COR-L47 (cell line): ENCODE measurements at places on chromosomes 7 and 10.
A peak's percentile ranks its signal among the peaks of the same experiment; 100 is the strongest.

GRCh38 chr10:112531421-112531820, 84.4 kb downstream of the VTI1A start:
- DNase-seq, result no peak

GRCh38 chr7:103343758-103344452, 662 bp downstream of the DNAJC2 start:
- DNase-seq, result no peak

DNA sequence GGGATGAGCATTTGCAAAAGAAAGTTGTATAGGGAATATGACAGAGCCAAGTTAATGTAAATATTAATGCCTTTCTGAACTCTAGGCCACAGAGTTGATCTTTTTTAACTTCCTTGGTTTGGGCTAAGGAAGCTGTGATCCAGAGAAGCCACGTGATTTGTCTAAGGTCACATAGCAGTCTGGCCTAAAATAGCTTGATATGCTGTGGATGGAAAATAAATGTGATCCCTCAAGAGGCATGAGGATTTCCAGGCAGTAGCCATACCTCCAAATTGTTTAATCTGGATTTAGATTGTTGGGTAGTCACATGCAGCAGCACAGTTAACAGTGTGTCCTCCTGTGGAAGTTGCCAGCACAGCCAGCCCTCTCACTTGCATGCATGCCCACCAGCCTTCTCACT, 165.7 kb upstream of the LANCL2 start:
- DNase-seq, result no peak

GRCh38 chr10:132420469-132420980, 23.5 kb downstream of the PWWP2B start:
- DNase-seq, result no peak

GRCh38 chr10:68566351-68566750, 6.2 kb downstream of the TET1 start:
- no peak for DNase-seq

DNA sequence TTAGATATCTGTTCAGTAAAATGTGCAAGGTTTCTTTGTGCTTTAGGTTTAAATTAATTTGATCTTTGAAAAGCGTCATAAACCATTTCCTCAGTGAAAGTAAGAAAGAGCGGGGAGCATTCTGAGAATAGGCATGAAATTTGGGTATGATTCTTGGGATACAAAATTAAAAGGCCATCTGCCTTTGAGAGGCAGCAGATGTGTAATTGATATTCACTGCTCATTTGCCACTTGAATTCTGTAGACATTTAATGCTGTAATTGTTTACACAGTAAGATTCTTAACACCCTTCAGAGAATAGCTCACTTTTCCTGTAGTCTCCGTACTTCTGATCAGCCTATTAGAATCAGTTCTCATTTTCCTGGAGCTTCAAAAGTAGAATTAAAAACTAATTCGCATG, 18.7 kb downstream of the FRMD4A start:
- no peak for DNase-seq

- DNase-seq, result no peak
These were observed 129.8 kb upstream of the RSU1 start for GRCh38 chr10:16947069-16947468.

GRCh38 chr10:6030217-6030616, 31.9 kb downstream of the IL2RA start:
- DNase-seq, result no peak

- DNase-seq, result no peak
These were observed 335 bp upstream of the CHCHD1 start for GRCh38 chr10:73781548-73781878.

DNA sequence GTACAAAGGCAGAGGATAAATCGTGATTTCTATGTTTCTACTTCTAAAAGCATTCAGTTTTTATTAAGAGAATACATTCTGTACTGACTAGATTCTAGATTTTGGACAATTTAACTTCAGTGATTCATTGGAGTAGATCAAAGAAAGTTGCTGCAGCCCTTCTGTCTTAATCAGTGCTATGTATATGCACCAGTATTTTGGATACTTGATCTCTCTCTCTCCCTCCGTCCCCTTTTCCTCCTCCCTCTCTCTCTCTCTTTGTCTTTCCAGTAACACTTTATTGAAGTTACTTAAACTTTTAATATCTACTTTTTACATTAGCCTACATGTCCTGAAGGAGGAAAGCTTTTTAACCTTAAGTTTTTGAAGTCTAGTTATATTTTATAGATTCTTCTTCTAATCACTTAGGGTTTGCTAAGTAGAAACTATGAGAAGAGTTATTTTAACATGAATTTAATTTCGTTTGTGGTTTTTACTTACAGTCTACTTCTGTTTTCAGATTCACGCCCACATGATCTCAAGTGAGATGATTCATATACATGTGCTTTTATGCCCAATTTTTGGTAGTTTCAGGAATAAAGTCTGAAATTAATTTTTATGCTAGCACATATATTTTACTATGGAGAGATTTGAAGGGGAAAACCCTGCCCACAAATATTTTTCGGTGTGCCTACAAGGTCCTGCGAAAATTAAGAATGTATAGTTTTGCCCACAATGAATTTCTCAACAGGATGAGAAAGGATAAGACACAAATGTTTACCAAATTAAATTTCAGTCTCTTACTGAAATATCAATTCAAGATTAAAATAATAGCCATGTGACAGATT, 9.1 kb downstream of the MDFIC start:
- no peak for DNase-seq

GRCh38 chr7:130879191-130879590, 145.2 kb upstream of the KLF14 start:
- peak; percentile 14 for DNase-seq

GRCh38 chr10:34702093-34702937, 112.8 kb downstream of the PARD3 start:
- DNase-seq, result no peak

DNA sequence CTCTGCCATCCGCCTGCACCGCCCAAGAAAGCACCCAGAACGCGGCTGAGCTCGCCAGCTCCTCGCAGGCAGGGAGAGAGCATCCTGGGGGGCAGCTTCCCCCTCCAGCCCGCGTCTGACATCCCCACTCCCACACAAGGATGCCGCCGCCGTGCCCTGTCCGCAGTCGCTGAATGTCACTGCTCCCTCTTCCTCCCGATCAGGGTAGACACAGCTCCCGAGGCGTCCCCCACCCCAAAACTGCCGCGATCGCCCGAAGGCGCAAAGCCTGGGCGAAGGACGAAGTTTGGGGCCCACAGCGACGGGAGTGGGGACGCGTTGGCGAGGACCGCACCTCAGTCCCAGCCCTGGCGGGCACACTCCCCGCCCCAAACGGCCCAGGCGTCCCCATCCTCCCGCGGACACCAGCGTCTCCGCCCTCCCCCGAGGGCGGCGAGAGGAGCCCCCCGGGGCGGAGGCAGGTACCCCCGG, 1.5 kb upstream of the KAT6B start:
- no peak for DNase-seq

- DNase-seq, result no peak
These were observed 760.8 kb upstream of the CELF2 start for GRCh38 chr10:10256860-10257259.

DNA sequence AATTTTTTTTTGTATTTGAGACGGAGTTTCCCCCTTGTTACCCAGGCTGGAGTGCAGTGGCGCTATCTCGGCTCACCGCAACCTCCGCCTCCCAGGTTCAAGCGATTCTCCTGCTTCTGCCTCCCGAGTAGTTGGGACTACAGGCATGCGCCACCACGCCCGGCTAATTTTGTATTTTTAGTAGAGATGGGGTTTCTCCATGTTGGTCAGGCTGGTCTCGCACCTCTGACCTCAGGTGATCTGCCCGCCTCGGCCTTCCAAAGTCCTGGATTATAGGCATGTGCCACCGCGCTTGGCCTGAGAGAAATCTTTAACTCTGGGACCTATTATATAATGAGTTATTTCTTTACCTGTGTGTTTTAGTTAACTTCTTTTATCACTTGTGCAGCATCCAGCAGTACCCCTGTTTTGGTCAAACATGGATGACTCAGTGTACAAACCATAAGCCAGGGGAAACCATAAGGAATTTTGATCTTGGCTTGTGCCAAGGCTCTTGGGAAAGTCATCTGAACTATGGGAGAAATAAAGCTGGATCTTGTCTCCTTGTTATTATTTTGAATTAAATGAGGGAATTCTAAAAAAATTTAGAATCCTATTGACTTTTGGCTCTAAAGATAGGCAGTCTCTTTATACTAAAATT, 23.6 kb upstream of the ZRANB1 start:
- DNase-seq, result no peak

DNA sequence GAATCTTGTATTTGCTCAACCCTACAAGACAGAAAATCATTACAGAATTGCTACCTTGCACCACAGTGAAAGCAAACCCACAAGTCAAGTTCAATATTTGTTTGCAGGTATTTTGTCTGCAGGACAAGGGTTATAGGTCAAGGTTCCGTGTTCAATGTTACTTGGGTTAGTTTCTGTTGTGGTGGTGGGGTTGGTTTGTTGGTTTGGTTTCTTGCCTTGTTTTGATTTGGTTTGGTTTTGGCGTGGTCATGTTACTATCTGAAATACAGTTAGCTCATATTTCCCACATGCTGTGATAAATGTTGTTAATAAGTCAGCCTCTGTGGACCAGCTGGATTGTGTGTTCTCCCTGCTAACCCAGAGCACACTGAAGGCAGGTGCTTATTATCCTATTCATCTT, 75.6 kb upstream of the INSIG1 start:
- DNase-seq, result peak; percentile 66

GRCh38 chr10:49309691-49310411, 10.9 kb downstream of the C10orf71 start:
- DNase-seq, result no peak

- no peak for DNase-seq
These were observed 911.2 kb downstream of the TYW1 start for GRCh38 chr7:67907792-67908191.

DNA sequence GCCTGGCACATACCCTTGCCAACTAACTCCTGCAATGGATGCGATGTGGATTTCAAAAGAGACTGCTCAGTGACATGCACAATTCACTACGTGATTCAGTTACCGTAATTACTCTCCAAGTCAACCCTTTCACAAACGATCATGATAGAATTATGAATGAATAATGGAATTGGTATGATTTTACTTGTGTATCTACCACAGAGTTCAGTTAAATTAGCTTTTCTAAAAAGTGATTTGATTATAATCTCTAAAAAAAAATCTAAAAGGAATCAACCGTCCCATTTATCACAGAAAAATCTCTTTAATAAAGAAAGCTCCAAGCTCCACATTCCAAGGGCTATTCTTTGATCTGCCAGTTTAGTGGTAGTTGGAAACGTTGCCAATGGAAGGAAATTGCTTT, 30.4 kb upstream of the RSU1 start:
- DNase-seq, result no peak

DNA sequence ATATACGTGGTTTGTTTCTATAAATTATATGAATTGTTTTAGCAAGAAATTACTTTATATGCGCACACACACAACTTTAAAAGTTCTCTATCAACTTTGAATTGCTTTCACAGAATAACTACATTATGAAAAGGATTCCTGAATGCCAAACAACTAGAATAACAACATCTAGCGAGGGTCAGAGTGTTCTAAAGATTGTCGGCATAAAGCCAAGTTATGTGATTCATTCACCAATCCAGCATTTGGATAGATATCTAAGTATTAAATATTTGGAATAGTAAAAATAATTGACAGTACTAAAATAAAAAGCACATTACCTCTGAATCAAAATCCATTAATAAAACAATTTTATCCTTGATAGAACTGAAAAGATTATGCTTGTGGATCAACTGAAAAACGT, 125.3 kb upstream of the AMPH start:
- no peak for DNase-seq

GRCh38 chr10:97320480-97321031, 1.5 kb downstream of the FRAT1 start:
- no peak for DNase-seq

DNA sequence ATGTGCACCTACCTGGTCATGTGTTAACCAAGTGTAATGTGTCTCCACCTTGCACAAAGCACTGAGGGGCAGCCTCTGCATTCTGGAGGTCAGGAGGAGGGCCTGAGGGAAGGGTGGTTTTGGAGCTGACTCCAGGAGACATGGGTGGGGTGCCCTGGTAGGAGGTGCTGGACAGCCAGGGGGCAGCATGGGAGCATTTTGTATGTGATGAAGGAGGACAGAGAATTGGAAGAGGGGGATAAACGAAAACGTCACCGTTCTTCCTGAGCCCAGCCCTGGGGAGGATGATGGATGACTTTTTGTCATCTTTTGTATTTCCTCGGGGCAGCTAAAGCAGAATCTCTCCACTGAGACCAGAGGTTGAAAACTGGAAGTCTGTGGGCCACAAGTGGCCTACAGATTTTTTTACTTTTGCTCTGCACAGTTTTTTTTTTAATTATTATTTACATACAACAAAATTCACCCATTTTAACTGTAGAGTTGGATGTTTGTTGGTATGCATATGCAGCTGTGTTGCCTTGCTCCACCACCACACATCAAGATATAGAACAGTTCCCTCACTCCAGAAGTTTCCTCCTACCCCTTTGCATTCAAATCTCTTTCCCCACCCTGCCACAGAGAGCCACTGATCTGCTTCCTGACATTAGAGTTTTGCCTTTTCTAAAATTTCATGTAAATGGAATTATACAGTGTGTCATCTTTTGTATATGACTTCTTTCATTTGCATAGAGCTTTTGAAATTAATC, 242.5 kb downstream of the VTI1A start:
- DNase-seq, result no peak

GRCh38 chr10:110524859-110525232, 27.1 kb downstream of the DUSP5 start:
- no peak for DNase-seq
